ENCODE measurements at places on chromosomes 3 and 15.

DNA sequence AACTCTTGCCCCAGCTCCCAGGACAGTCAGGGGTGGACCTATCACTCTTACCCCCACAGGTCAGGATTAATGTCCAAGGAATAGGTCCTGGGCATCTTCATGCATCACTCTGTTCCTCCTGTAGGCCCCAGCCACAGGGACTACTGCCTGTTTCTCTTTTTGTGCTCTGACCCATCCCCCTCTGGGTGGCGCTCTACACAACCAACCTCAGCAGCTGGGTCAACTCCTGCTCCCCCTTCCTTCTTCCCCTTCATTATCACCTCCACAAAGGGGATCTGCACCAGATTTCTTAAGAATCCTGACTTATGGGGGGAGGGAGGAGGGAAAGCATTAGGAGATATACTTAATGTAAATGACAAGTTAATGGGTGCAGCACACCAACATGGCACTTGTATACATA is 12.2 kb upstream of the TRANK1 start:
- no peak for DNase-seq

- no peak for DNase-seq
These were observed 68.2 kb downstream of the NBEAL2 start for GRCh38 chr3:47047673-47048072.

DNA sequence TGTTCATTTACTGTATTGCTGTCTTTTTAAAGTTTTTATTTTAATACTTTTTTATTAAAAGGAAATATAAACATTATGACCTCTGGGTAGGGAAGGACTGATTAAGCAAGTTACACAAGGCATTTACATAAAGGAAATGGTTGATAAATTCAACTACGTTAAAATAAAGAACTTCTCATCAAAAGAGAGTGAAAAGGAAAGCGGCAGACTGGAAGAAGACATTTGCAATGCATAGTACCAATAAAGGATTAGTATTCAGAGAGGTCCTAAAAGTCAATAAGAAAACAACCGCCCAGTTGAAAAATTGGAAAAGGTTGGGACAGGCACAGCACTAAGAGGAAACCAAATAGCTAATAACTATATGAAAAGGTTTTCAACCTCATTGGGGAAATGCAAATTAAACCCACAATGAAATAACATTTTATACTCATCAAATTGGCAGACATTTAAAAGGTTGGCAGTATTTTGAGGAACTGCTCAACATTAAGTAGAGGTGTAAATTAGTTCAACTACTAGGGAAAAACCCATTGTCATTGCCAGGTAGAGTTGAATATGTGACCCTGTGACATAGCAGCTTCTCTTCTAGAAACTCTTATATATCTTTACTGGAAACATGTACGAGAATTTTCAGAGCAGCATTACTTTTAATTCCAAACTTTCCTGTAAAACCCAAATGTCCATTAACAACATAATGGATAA is 9.5 kb downstream of the PDE8A start:
- no peak for DNase-seq

DNA sequence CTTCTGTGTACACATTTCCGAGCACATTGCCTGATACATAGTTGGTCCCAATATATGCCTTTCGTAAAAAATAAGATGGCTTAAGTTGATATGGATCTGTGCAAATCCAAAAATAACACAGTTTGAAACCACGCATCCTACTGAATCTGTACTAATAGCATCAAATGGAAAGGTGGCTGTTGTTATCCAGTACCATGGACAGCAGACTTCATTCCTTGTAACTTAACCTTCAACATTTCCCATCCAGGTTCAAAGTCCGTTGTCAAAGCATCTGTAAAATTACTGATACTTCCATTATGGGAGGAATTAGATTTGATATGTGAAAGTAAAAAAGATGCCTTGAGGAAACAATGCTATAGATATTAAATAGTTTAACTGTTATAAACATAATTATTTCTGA is 65.5 kb upstream of the C3orf49 start:
- no peak for DNase-seq

DNA sequence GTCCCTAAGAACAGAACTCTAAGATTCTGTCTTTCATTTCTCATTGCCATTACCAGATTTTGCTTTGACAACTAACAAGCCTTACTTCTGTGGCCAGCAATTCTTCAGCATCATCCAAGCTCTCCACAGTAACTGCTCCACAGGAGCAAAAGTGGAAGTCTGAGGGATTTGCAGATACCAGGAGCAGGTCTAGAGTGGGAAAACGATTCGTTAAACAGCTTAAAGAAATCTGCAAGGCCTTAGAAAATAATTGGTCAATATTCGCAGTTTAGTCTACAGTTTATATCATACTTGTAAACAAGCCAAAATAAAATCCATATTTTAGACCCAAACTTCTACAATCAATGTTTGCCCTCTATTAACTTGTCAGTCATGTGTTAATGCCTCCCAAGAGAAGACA is 24.1 kb downstream of the MYH15 start:
- DNase-seq, result no peak

GRCh38 chr3:7630925-7631324 is 770.0 kb downstream of the GRM7 start:
- DNase-seq, result no peak
